ENCODE measurements at places on chromosomes 7 and 10.

- DNase-seq, result no peak
These were observed 116.9 kb downstream of the CPEB3 start for GRCh38 chr10:92173996-92174395.

GRCh38 chr10:71084061-71084817, 128.1 kb upstream of the UNC5B start:
- DNase-seq, result no peak

- DNase-seq, result no peak
These were observed 181.8 kb downstream of the KIAA1217 start for GRCh38 chr10:24390746-24391145.

GRCh38 chr10:62426086-62426485, 51.9 kb downstream of the ZNF365 start:
- DNase-seq, result no peak

DNA sequence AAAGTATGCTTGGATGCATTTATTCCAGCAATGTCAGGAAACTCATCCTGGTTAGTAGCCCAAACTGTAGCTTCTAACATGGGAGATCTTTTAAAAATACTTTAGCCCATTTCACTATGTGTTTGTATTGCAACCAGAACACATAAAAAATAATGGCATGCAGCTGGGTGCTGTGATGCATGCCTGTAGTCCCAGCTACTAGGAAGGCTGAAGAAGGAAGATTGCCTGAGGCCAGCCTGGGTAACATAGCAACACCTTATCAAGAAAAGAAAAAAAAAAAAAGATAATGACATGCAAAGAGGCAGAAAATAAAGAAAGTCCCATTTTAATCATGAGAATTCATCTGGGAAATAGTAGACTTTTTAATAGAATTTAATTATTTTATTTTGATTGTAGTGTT, 517.0 kb upstream of the TEX47 start:
- DNase-seq, result no peak

DNA sequence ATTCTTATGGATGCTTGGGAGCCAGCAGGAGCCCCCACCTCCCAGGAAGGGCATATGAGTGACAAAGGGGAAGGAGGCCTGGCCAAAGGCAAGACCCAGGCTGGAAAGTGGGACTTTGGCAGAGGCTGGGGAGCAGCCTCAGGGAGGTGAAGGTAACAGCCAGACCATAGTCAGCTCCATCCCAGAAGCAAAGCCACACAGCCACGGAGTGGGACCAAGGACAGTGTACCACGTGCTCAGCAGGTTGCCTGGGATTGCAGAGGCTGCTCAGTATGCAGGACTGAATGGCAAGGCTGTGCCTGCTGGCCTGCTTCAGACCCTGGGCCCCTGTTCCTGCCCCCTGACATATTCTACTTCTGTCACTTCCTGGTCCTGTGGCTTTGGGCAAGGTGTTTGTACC, 17.6 kb upstream of the GPR26 start:
- DNase-seq, result no peak

DNA sequence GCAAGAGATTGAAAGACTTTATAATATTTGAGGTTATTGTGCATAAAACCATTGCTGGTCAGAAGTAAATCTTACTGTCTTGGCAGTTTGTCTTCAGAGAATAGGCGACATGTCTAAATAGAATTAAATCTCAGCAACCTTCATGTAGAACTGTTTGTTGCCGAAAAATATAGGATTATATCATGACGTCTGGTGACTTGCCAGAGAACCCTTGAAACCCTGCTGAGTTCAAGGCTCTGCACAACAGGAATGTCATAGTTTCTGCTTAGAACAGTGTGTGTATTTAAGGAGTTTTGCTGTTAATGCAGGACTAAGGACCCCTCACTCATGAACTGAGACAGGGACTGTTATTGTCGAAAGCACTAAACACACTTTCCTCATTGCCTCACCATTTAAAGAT, 206.4 kb upstream of the ETV1 start:
- DNase-seq, result no peak
